ENCODE measurements at places on chromosomes 5 and 9. TPM values are rescaled to one million over a fixed set of nuclear protein-coding genes. Genes with fewer than 3 reads are reported as not detected.

DNA sequence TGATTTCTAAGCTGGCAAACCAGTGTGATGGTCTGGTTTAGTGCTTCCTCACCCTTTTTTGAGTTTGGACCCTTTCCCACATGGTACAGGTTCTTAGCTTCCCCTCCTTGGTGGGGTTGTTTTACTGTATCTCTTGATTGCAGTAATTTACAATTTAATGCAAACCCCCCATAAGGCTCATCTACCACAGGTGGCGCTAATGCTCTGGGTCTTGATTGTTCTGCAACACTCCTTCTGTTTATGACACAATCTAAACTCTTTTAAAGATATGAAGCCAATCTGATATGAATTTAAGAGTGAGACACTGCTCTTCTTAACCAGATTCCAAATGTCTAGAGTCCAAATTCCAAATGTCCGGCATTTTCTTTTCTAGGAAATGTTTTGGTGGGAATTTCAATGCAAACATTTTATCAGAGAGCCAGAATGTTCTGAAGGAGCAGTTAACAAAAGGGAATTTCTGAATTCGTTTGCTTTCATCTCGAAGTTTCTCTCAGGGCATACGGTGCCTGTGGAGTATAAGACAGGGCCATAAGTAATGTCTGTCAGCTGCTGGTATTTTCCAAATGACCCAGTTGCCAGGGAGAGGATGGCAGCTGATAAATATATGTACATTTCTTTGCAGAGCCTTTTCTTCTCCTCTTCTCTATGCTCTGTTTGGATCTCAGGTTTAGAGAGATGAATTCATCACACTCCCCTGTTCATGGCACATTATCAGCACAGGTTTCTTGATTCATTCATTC, 246.8 kb downstream of the ARHGAP26 start:
- no peak for DNase-seq

DNA sequence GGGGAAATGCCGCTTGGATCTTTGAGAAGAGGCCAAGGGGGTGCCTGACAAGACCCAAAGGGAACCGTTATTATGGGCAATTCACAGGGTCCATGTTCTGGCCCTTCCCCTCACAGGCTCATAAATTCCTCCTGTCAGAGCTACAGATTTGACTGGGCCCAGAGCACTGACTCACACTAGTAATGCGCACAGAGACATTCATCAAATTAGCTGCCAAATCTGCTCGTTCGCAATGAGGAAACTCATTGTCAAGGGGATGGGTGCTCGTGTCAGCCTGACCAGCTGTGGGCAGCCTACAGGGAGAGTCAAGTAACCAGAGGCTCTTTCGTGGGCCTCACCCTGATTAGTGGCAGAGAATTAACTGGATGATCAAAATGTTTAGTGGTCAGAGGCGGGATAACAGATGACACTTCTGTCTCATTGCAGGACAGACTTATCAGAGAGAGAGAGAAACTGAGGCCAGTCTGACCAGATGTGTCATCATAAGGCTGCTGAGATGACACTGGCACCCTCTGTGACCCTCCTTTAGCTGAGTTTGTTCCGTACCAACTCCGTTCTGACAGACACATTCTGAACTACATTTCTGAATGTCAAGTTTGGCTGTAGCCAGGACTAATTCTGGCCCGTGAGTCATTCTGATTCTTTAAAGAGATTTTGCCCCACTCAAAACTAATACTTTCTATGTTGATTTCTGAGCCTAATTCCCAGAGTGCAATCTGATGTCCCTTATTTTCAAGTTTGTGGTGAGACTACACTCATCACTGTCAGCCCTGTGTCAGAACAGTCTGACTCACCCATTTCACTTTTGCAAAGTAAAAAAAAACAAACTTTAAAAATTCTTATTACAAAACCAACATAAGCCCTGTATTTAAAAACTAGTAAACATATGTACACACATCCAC, 377.1 kb downstream of the ACTL7B start:
- no peak for DNase-seq

The CDC14B gene
- polyA plus RNA-seq: 28.3 TPM

DNA sequence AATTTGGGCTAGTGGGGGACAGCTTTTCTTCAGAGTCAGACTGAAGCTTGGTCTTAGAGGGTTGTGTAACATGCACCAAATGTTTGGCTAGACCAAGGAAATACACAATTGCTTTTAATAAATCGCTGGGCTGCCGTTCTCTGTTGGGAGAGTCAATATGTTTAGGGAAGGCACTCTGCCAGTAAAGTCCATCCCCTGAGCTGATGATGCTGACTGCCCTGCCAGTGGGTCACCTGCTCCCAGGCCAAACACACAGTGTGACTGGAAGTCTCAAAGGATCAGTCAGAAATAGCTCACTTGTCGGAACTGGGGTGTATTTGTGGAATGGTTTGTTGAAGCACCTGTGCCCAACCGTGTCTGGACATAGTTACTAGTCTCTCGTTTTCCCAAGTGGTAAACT, 17.9 kb upstream of the ZNF474 start:
- DNase-seq: no peak

- DNase-seq: no peak
Observed at GRCh38 chr5:136034984-136035383, 6.2 kb downstream of the TGFBI start.

Measured in right renal cortex interstitium (tissue), 3 donors.